Islet precursor cell (in vitro differentiated cells): ENCODE measurements at places on chromosomes 7 and 10.

DNA sequence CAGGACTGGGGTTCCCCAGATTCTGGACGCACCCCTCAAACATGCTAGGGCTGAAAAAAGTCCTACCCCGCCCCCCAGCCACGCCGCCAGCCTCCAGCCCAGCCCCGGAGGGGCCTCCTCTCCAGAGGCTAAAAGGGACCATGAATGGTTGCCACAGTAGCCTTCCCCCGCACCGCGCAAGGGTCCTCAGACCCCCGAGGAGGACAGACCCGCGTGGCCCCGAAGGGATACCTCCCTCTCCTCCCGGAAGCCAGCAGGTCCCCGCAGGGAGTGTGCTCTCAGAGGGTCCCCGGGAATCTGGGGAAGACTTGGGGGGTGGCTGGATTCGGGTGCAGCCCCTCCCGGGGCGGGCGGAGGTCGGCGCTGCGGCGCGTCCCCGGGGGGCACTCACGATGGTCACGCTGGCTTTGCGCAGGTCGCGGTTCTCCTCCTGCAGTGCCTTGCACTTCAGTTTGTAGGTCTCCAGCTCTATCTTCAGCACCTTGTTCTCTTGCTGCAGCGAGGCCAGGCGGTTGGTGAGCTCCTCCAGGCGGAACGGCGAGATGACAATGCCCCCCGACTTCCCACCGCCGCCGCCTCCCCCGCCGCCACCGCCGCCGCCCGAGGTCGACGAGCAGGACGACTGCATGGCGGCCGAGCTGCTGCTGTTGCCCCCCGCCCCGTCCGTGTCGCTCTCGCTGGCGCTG, 482 bp downstream of the CCDC6 start:
- DNase-seq: no peak

DNA sequence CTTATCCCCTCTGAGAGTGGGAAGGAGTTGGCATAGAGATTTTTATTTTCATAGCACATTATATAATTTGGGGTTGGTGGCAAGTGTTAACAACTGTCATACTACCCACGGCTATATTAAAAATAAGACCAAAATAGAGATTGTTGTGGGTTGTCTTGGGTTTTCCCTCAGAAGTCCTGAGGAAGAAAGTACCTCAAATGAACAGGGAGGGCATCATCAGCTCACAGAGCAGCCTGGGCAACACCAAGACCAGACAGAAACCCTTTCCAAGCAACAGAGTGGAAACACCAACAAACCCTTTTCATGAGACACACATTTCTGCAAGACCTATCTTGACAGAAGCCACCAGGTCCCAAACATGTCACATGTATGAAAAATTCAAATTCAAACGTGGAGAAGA, 121.2 kb downstream of the GLI3 start:
- no peak for DNase-seq

GRCh38 chr7:159012353-159013069, 132.2 kb downstream of the VIPR2 start:
- no peak for DNase-seq

GRCh38 chr10:55668326-55668922, 692.6 kb downstream of the ZWINT start:
- DNase-seq: no peak

- DNase-seq: no peak
These were observed 25.7 kb downstream of the DAGLB start for GRCh38 chr7:6422095-6422494.

DNA sequence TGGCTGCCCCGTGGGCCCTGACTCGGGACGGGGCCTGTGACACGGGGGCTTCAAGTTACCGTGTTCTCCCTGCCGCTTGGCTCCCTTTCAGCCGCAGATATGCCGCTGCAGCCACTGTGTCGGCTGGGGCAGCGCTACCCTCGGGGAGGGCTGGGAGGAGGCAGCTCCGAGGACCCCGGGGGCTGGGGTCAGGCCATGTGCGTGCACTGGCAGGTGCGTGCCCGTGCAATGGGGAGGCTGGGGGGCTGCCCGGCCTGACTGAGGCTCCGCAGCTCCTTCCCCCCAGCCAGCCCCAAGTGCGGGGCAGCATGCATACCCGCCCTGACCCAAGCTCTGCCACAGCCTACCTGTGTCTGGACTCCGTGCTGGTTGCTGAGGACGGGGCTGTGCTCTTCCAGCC, 29.2 kb downstream of the KNDC1 start:
- no peak for DNase-seq

- no peak for DNase-seq
These were observed 40.4 kb downstream of the WIPI2 start for GRCh38 chr7:5230265-5231067.

GRCh38 chr7:2699289-2699620, 11.3 kb downstream of the AMZ1 start:
- no peak for DNase-seq

DNA sequence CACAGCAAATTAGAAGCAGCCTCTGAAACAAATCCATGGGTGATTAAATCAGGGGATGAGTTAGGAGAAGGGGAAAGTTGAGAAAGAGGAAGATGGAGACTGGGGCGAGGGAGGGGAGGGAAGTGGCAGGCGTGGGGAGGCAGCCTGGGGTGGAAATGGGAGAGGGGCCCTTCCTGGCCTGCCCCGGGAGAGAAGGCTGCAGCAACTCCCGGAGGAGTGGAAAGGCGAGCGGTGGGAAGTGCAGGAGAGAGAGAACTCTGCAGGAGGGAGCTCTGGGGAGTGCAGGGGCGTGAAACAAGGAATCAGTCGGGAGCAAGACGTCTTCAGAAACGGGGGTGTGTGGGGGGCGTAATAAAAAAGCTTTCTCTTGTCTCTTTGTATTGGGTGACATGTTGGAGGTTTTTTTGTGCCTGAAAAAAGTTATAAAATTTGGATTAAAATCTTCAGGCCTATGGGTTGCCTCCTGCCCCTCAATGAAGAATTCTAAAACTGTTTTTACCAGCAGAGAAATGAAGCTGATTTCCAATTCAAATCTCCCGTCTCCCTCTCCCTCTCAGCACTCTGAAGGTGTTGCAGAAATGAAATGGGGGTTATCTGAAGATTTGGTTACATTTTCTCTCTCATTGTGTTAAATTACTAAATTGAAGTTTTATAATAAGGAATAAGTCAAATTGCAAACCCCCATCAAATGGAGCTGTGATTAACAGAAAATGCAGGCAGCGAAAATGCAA, 4.7 kb upstream of the UNCX start:
- DNase-seq: no peak

DNA sequence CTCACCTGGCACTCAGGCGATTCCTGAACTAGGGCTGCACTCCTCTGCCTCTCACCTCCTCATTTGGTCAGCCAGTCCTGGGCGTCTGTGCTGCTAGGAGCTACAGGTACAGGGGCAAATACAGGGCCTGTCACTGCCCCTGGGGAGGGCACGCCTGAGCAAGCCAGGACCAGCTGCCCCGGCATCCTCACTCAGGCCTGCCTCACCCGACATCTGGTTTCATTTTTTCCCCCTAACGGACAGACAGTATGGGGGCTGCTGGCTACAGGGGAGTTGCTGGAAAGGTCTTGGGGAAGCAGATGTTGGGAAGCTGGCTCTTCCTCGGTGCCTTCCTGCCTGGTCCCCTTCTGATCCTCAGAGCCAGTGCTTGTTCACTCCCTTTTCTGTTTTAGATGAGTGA, 77.3 kb upstream of the PPIF start:
- DNase-seq: no peak

- DNase-seq: peak; percentile 46
These were observed 11.1 kb downstream of the PRLHR start for GRCh38 chr10:118584181-118584954.

DNA sequence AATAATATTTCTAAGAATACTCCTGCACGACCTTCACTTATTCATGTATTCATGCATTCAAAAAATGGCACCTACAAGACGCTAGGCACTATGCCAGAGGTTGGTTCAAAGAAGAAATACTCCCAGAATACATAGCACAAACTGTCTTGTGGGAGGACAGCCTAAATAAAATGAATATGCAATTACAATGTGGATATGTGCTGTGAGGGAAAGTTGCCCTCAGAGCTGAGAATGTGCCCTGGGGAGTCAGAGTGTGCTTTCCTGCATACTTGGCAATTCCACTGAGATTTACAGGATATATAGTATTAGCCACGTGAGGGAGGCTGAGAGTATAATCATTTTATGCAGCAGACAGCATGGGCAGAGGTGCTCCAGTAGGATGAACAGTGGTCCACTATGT, 872.9 kb downstream of the GRID1 start:
- DNase-seq: no peak

DNA sequence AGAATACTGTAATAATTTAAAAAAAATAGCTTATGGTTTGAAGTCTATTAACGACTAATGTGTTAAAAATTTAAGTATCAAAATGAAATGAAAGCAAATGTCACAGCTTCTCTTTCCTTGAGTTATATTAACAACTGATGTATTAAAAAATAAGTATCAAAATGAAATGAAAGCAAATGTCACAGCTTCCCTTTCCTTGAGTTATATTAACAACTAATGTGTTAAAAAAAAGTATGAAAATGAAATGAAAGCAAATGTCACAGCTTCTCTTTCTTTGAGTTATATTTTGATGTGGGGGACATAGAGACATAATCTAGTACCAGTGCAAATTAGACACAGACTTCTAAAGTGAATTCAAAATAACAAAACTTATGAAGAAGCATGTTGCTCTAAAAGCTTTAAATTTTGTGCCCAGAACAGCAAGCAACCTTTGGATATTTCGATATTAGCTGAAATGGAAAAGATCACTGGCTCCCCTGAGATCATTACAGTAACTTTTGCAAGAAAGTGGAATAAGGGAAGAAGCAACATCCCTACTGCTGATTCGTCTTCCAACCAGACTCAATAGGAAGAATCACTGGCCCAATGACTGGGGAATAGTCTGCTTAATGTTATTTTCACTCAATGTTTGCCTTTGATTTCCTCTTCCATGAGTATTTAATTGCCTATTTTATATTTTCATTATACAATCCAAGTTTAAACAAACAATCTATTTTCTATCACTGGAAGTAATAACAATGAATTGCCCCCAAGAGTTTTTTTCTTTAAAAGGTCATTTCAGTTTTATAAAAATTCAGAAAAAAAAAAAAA, 8.0 kb downstream of the SKAP2 start:
- DNase-seq: no peak

DNA sequence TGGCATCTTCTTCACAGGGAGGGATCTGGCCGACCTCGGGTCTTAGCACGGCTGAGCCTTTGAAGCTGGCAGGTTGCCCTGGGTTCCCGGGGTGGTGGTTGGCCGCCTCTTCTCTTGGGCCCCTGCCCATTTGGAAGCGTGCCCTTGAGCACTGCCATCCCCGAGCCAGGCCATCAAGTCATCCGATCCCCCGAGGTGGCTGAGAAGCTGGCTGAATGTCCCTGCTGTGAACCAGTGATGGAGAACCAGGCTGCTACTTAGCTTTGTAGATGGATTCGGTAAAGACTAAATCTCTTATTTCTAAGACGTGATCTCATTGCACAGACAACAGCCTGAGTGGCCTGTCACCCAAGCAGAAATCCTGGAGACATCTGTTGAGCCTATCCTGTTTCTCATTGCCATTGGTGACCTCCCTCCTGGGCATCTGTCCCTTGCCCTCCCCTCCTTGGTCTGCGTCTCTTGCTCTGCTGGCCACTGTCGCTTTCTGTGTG, 74.3 kb downstream of the GRK5 start:
- no peak for DNase-seq

DNA sequence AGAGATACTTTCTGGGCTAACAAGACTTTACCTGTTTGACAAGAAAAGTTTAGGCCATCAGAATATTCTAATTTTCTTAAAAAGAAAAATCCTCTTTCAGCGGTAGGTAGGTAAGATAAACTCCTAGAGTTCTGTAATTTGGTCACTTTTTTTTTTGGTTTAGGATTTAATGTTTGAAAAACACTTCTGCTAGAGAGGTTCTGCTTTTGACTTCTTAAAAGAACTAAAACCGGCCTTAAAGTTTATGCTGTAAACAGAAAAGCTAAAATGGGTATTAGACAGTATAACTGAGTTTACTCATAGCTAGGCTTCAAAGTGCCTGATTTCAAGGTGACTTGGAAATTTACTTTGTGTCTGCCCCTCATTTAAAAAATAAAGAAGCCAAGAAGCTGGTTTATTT, 21.7 kb upstream of the KMT2E start:
- DNase-seq: no peak

- no peak for DNase-seq
These were observed 142.3 kb upstream of the NRP1 start for GRCh38 chr10:33476757-33477273.

GRCh38 chr10:43444323-43444722, 7.4 kb downstream of the ZNF487 start:
- no peak for DNase-seq

DNA sequence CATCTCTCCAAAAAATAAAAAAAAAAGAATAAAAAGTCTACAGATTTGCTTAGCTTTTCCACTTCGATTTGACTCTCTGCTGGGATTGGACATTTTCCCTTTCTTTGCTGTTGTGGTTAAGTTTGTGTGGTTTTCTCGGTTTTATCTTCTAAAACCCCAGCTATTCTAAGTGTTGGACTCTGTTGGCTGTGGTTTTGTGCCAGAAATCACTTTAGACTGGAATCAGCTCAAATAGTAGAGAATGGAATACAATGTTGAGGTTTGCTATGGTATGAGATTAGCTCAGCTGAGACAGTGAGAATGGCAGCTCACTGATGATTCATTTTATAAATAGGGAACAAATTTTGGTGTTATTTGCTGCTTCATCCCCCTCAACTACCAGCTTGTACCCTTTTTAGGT, 116.0 kb downstream of the BUB3 start:
- DNase-seq: no peak

GRCh38 chr7:38524786-38525185, 106.4 kb downstream of the AMPH start:
- DNase-seq: no peak
